ENCODE measurements at places on chromosomes 7 and 10.

DNA sequence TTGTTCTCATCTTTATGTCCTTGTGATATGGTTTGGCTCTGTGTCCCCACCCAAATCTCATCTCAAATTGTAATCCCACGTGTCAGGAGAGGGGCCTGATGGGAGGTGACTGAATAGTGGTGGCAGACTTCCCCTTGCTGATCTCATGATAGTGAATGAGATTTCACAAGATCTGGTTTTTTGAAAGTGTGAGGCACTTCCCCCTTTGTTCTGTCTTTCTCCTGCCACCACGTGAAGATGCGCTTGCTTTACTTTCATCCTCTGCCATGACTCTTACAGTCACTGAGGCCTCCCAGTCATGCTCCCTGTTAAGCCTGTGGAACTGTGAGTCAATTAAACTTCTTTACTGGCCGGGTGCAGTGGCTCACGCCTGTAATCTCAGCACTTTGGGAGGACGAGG is 161.0 kb downstream of the HERPUD2 start:
- no peak for DNase-seq

- no peak for DNase-seq
Measured at GRCh38 chr10:106242301-106242700, 922.2 kb downstream of the SORCS1 start.

- DNase-seq = no peak
Measured at GRCh38 chr7:26476271-26476670, 184.6 kb downstream of the SNX10 start.

- no peak for DNase-seq
Measured at GRCh38 chr7:90488220-90488619, 18.8 kb downstream of the PTTG1IP2 start.

- no peak for DNase-seq
Measured at GRCh38 chr7:30923009-30923773, 11.5 kb downstream of the AQP1 start.

- DNase-seq = no peak
Measured at GRCh38 chr10:614790-615582, 74.5 kb downstream of the DIP2C start.

GRCh38 chr10:132566892-132567291 is 29.3 kb downstream of the INPP5A start:
- DNase-seq = no peak

DNA sequence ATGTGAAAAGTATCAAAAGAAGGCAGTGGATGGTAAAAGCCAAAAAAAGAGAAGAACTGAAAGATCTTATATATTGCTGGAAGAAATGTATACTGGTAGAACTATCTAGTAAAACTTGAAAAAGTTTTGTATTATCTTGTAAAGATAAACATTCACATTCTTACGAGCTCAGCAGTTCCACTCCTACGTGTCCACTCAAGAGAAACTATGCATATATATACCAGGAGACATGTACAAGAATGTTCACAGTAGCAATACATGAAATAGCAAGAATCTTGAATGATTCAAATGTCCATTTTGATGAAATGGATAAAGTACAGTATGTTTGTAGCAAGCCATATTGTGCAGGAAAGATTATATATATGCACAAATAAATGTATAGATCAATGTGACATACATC is 155.0 kb downstream of the RNF133 start:
- no peak for DNase-seq

- DNase-seq = no peak
Measured at GRCh38 chr10:23325132-23325531, 19.5 kb downstream of the C10orf67 start.

- no peak for DNase-seq
Measured at GRCh38 chr10:87895430-87895829, 32.0 kb downstream of the PTEN start.

All from activated CD8-positive, alpha-beta memory T cell treated with anti-CD3 and anti-CD28 coated beads for 4 hours (primary cell).